ENCODE measurements at places on chromosomes 3 and 15.
A peak's percentile ranks its signal among the peaks of the same experiment; 100 is the strongest.

DNA sequence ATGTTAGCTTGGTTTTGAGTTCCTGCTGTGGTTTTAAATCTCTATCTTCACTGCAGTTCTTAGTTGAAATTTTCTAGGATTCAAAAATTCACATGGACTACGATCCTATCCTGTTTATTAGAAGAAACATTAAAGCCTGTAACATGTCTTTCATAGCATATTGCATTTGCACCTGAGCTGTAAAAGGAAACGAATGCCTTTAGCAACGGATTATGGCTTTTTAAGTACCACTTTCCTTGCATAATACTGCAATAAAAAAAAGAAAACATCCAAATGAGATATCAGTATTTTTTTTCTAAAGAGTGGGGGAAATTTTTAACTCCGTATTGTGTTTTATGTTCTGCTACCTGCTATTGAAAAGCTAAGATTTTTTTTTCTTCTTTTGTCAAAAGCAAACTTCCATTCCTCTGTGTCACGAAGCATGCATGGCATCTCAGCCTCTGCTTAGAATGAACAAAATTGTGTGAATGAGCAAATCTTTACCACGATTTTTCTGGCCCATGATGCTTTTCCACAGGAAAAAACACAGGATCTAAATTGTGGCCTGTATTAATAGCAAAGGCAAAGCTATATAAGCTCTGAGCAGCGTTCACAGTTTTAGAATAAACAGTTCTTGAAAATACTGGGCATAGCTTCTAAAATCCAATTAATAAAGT is 110.0 kb upstream of the CDIN1 start:
- DNase-seq: no peak

- DNase-seq: no peak
Observed at GRCh38 chr3:155846119-155846518, 8.1 kb downstream of the SLC33A1 start.

- DNase-seq: no peak
Observed at GRCh38 chr3:134809427-134810051, 14.5 kb downstream of the EPHB1 start.

GRCh38 chr3:185253645-185254410 is at the start of gene EHHADH:
Gene EHHADH, minus strand, starts transcription at chr3:185254049. Its CDS starts 27 bp downstream, at chr3:185254022.
- DNase-seq: peak; percentile 83

GRCh38 chr3:128447561-128448013 is 19.1 kb downstream of the DNAJB8 start:
- no peak for DNase-seq

DNA sequence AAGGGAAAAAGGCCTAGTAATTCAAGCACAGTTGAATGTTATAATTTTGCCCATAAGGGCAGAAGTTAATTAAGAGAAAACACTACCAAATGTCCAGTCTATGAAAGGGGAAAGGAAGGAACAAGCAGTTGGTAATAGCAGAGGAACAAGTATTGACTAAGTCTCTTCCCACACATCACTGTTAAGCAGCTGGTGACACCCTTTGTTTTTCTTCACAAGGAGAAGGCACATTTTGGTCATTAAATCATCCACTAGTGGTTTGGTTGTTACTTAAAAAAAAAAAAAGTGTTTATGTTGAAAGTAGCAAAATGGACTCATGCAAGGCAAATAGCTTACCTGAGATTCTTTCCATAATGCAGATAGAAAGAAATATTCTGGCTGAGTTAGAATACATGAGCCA is 321.4 kb upstream of the NECTIN3 start:
- DNase-seq: no peak

DNA sequence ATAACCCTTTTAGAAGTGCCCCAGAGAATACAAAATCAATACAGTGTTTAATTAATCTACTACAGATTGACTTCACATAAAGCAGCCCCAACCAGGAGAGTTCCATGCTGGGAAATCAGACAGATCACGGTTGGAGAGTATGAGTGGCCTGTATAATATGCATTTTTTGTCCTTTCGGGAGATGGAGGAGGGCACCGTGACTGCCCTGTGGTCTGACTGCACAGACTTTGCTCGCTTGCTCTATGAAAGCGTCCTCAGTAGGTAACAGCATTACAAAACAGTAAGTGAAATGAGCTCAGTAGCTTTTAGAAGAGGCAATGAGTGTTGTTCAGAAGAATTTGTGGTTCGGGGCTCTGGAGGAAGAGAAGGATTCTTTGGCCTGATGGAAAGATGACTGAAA is 34.2 kb upstream of the SKIL start:
- DNase-seq: no peak

DNA sequence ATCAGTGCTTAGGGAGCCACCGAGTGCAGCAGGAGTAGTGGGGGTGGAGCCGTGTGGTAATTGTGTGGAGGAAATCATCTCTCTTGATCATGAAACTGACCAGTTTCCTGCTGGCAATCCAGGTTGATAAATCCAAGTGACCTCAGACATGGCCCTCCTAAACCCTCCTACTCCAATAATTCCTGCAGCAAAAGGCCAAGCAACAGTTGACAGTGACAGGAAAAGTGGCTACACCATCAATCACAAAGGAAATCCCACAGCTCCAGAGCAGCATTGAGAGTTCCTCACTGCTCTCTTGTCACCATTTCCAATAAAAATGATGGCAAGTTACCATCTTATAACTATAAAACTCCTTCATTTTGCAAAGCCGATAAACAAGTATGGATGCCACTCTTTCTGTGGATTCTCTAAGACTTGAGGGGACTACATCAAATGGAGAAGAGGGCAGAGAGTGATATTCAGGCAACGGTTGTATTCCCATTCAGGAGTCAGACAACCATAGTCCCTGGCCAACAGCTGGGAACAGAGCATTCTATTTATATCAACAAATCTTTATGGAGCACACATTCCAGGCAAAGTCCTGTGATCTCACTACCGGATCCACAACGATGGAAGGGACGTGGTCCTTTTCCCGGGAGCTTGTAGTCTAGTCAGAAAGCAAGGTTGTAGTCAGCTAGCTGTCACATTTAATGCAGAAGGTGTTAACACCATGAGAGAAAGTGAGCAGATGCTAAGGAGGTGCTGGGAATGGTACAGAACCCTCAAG is 312.5 kb upstream of the CTNNB1 start:
- DNase-seq: no peak

- no peak for DNase-seq
Observed at GRCh38 chr3:9439331-9439730, 41.9 kb downstream of the SETD5 start.

GRCh38 chr3:170497207-170498095 is 78.8 kb downstream of the CLDN11 start:
- no peak for DNase-seq

- no peak for DNase-seq
Observed at GRCh38 chr3:187960820-187961219, 193.1 kb upstream of the LPP start.

DNA sequence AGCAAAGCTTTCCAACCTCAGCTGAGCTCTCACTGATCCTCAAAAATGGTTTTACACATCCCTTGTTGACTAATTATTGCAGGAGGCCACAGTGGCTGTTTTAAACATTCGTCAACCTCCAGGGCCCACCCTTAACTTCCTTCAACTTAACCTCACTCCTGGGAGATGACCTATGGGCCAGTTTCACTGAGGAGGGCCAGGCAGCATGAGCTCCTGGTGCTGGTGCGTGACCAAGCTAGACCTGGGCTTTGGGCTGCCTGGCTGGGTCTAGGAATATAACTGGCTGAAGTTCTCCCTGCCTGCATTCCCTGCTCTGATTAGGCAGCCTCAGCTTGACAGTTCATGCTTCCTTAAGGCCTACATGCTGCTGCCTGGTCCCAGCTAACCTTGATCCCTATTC is 273.7 kb upstream of the ATP11B start:
- no peak for DNase-seq

DNA sequence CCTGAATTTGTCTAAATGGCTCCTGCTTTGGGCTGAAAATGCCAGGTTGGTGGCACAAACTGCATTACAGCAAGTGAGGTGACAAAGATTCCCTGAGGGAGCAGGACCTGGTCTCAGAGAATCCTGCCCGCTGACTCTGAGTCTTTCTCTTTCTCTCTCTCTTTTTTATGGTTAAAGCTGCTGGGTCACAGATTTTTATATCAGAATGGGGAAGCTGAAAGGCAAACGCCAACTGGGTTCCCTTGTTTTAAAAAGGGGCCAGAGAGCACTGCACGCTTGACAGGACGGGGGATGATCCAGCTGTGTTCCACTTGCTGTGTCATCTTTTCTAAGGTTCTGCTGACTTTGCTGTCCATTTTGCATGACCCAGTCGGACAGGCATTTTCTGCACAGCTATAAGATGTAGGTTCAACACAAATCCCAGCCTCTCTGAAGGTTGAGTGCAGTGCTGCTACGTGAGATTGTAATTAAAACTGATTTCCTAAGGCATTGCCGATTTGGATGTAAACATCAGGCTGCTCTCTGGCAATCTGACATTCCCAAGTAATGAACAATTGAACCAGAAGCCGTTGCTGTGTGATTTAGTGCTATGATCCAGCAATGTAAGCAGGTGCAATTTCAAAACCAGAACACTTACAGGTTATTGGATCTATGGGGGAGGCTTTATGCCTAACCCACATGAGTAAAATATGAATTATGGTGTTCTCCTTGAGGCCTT is 25.8 kb downstream of the ARHGEF3 start:
- no peak for DNase-seq

- DNase-seq: no peak
Observed at GRCh38 chr3:70806021-70806420, 493.6 kb upstream of the MDFIC2 start.

DNA sequence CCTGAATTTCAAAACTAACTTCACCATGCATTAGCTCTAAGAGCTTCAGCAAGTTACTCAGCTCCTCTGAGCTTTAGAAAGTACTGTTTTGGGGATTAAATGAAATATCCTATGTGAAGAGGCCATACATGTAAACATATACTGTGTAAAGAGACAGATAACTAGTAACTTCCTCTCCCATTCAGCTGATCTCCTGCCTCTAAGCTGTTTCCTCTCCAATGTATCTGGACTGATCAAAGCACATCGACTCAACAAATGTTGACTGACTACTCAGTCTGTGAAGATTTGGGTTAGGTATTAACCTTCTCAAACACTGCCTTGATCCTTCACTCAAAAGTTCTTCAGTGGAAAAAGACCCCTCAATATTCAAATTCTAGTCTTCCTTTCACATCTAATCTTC is 82.0 kb downstream of the BOC start:
- DNase-seq: no peak

- no peak for DNase-seq
Observed at GRCh38 chr15:60546744-60547143, 67.8 kb upstream of the ICE2 start.

DNA sequence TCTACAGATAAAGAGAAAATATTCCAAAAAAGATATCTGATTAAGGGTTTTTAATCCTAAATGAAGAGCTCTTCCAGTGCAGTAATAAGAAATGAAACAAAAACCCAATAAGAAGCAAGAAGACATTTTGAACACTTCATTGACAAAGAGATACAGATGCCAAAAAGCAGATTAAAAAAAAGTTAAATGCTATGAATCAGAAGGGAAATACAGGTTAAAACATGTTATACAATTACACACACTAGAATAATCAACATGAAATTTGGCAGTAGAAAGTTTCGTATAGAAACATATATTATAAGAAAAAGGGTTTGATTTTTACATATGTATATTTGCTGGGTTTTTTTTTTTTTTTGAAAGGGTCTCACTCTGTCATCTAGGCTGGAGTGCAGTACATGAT is 135.0 kb downstream of the ROBO1 start:
- DNase-seq: no peak

DNA sequence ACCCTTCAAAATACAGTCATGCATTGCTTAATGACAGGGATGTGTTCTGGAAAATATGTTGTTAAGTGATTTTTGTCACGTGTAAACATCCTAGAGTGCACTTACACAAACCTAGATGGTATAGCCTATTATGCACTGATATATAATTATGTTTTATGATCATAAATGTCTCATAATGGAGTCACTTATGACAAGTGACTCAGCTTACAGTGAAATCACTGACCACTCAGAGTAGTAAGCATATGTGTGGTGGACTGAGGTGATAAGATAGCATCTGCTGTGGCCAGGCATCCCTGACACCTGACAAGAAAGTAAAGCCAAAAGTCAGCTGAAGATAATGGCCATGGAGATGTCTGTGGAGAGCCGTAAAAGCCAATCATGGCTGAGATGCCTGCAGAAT is 5.4 kb downstream of the ACAD11 start:
- DNase-seq: no peak

- peak; percentile 13 for DNase-seq
Observed at GRCh38 chr3:127676921-127677351, 4.2 kb downstream of the ABTB1 start.

- no peak for DNase-seq
Observed at GRCh38 chr15:49741712-49742111, 120.9 kb downstream of the DTWD1 start.

GRCh38 chr15:48928877-48929538 is 34.7 kb downstream of the SHC4 start:
- DNase-seq: no peak

GRCh38 chr3:148847351-148847750 is 17.7 kb upstream of the CPA3 start:
- DNase-seq: no peak

DNA sequence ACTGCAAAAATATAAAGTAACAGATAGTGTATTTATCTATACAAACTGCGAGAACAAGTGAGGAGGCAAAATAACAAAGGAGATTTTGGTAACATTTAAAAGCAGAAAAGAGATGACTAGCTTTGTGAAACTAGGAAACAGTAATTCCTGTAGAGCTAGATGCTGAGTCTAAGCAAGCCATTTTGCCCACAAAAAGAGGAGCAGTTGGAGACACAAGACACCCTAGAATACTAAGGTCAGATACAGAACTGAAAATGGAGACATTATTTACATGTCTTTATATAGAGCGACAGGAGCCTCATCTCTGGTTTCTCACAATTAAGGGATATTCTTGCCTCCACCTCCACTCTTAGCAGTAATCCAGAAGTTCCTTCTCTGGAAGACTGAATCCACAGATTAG is 732.4 kb upstream of the GBE1 start:
- no peak for DNase-seq

DNA sequence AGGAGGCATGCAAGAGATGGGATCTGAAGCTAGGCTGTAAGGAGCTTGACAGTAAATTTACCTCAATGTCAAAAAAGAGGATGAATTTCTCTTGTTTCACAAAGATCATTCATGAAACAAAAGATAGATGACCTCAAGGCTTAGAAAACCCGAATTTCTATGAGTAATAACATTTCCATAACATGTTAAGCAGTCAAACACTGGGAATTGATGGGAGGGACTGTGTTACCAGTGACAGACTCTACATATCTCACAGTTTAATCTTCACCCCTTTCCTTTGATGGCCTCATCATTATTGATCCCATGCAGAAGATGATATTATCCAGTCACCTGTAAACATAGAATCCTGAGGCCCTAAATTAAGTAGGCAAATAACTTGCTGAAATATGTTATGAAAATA is 53.5 kb upstream of the VGLL3 start:
- no peak for DNase-seq

GRCh38 chr3:86967062-86967461 is 23.9 kb downstream of the VGLL3 start:
- DNase-seq: no peak
